ENCODE measurements at places on chromosomes 4 and X.

GRCh38 chr4:807792-808191, 18.1 kb downstream of the CPLX1 start:
- no peak for DNase-seq

GRCh38 chr4:163382178-163382869, 38.6 kb downstream of the NPY5R start:
- no peak for DNase-seq

DNA sequence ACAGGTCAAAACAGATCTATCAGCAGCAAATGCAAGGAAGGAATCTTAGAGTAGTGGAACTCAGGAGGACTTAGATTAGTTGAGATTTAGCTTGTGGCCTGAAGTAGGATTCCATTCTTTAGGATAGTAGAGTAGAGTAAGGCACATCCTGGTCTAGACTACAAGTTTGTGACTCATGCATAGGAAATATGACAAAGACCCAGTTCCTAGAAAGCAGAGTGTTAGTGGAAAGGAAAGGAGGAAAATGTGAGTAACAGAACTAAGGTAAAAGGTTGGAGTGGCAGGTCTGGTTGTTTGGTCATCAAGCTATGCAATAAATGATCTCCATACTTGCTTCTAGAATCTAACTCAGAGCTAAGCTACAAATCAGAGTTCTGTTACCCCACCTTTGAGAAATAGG, 595.0 kb downstream of the ACTRT1 start:
- DNase-seq: no peak

GRCh38 chr4:122577808-122578781, 42.8 kb downstream of the IL21 start:
- peak; percentile 9 for DNase-seq

DNA sequence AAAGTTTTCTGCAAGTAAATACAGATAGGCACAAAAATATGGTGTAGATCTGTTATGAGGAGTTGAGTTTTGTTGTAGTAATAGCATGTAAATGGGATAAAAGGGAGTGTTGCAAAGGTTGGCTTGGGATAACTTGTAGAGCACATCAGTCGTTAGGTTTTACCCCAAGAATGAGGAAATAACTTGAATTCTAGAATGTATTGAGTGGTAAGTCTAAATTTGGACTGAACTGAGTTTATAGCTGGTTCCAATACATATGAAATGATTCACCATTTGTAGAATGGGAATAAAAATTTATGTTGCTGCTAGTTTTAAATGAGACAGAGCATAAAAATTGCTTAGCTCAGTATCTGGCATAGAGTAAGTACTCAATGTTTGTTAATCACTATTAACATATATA, 719.2 kb downstream of the FSTL5 start:
- DNase-seq: no peak

DNA sequence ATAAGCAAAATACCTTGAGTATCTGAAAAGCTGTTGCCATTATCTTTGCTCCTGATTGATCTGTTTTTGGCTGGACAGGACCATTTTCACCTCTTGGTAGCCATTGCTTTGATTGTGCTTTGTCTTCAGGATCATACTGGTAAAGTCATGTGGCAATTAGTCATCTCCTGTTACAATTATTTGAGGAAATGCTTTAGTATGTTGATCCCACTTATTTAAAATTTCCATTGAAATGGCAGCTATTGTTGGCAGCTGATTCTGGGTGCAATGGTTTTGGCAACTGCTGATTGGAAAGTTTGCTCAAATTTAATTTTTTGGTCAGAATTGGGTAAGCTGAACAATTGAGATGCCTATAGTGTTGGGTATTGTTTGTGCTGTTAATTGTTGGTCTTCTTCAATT, 238.3 kb upstream of the TLL1 start:
- DNase-seq: no peak

DNA sequence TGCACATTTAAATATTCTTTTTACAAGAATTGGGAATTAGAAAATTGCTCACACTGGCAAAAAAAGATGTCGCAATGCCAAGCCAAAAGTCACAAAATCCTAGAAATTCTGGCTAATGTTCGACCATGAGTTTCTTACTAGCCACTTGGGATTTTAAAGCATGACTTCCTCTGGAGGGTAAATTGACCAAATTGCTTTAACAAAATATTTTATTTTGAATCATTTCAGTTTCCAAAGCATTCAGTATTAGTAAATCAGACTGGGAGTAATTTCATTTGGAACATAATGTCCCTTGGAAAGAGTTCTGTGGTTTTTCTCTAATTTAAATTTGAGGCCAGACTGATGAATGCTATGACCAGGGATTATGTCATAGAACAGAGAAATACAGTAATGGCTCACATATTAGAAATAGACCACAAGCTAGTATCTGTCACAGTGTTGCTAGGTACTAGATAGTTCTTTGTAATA, 7.6 kb upstream of the CXCL5 start:
- no peak for DNase-seq

- DNase-seq: no peak
Observed at GRCh38 chr4:138446456-138446855, 204.3 kb upstream of the SLC7A11 start.

GRCh38 chr4:160373911-160374310, 1271.0 kb downstream of the RAPGEF2 start:
- DNase-seq: no peak

DNA sequence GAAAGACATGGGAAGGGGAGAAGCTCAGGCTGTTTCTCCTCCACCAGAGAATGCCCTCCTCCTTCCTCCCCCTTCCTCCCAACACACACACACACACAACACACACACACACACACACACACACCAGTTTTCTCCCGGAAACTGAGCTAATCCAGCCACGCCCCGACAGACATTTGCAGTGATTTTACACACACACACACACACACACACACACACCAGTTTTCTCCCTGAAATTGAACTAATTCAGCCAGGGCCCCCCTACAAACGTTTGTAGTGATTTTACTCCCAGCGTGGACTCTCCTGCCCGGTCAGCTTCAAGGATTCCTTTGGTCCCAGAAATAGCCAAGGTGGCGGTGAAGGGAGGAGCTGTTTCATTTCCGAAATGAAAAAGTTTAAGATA, 32.9 kb upstream of the STX18 start:
- DNase-seq: peak; percentile 65

DNA sequence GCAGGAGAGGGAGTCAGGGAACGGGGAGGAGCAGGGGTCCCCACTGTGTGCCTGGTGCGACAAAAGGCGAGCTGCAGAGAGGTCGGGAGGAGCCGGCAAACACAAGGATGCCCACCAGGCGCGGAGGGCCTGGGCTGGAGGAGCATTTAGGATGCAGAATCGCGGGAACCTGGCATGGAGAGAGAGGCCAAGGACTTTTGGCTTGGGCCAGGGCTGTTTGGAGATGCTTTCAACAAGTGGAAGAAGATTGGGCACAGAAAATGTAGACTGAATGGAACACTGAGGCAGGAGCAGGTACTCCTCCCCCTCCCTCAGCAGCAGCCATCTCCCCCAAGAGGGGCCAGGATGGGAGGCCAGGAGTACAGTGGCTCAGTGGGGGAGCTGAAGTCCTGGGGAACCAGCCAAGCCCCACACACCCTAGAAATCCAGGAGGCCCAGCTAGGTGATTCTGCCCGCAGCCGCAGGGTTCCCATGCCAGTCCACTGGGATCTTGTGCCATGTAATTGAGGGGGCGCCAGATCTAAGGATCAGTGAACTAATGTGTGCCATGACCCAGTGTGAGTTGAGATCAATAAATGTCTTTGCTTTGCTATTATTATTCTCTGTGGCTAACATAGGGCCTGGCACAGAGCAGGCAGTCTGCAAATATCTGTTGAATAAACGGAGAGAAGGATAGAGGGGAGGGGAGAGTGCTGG, 1.1 kb upstream of the ABLIM2 start:
- DNase-seq: no peak

Data from small intestine (tissue), 16 donors.